ENCODE measurements at places on chromosomes 16 and 17.

GRCh38 chr16:11738742-11739544 is 3.7 kb downstream of the TXNDC11 start:
- DNase-seq, result no peak

GRCh38 chr17:82332669-82333278 is 792 bp downstream of the SECTM1 start:
- DNase-seq, result no peak

GRCh38 chr16:54936201-54936978 is 5.7 kb downstream of the IRX5 start:
- no peak for DNase-seq

GRCh38 chr16:75305364-75306098 is 54.1 kb upstream of the BCAR1 start:
- DNase-seq, result no peak

- no peak for DNase-seq
Measured at GRCh38 chr17:51103050-51103449, 17.6 kb downstream of the SPAG9 start.

- no peak for DNase-seq
Measured at GRCh38 chr16:3482659-3483241, 12.5 kb downstream of the C16orf90 start.

- DNase-seq, result no peak
Measured at GRCh38 chr17:43467981-43468581, 15.7 kb upstream of the DHX8 start.

DNA sequence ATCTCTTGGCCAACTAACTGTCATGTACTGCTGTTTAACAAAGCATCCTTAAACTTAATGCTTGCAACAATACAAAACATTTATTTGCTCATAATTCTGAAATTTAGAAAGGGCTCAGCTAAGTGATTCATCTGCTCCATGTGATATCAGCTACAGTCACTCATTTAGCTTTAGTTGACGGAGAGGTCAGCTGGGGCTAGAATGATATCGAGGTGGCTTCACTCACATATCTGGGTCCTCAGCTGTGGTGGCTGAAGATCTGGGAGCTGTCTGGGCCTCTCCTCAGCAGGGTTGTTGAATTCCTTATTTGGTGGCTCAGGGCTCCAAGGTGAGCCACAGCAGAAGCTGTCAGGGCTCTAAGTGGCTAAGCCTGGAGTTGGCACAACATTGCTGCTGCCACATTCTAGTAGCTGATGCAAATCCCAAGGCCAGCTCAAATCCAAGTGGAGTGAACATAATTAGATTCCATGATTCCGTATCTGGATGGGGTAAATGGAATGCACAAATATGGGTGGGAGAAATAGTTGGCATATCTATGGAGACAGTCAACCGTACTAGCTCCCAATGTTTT is 62.8 kb downstream of the HS3ST3A1 start:
- DNase-seq, result no peak

DNA sequence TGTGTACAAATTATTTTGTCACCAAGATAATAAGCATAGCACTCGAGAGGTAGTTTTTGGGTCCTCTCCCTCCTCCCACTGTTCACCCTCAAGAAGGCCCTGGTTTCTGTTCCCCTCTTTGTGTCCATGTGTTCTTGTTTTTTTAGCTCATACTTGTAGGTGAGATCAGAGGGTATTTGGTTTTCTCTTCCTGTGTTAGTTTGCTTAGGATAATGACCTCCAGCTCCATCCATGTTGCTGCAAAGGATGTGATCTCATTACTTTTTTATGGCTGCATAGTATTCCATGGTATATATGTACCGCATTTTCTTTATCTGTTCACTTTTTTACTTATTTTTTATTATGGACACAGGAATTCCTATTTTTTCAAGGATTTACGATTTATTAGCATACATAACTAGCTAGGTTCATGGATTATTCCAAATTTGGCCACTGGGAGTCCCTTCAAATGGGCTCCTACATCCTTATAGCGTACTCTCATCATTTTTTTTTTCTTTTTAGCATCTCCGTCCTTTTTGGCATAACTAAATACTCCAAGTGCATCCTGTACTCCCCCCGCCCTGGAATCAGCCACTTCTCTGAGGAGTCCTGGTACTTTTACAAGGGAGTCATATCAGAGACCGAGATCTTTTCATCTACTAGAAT is 7.3 kb downstream of the TADA2A start:
- DNase-seq, result no peak

- DNase-seq, result no peak
Measured at GRCh38 chr16:87241137-87241771, 75.9 kb downstream of the C16orf95 start.

DNA sequence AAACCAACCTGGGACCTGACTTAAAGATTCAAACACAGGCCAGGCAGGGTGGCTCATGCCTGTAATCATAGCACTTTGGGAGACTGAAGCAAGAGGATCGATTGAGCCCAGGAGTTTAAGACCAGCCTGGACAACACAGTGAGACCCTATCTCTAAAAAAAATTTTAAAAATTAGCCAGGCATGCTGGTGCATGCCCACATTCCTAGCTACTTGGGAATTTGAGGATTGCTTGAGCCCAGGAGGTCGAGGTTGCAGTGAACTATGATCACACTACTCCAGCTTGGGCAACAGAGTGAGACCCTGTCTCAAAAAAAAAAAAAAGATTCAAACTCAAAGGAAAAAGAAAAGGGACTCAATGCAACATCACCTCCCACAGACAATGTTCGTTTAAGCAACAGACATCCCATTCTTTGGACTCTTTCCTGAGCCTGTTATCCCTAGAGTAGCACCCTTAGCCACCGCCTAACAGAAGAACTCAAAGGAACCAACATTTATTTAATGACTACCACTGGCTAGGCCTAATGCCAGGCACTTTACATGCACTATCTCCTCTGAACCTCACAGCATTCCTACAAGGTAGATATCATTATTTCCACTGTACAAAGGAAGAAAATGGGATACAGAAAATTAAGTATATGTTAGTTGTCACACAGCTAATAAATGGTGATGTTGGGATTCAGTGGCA is 12.7 kb downstream of the MYO18A start:
- no peak for DNase-seq

DNA sequence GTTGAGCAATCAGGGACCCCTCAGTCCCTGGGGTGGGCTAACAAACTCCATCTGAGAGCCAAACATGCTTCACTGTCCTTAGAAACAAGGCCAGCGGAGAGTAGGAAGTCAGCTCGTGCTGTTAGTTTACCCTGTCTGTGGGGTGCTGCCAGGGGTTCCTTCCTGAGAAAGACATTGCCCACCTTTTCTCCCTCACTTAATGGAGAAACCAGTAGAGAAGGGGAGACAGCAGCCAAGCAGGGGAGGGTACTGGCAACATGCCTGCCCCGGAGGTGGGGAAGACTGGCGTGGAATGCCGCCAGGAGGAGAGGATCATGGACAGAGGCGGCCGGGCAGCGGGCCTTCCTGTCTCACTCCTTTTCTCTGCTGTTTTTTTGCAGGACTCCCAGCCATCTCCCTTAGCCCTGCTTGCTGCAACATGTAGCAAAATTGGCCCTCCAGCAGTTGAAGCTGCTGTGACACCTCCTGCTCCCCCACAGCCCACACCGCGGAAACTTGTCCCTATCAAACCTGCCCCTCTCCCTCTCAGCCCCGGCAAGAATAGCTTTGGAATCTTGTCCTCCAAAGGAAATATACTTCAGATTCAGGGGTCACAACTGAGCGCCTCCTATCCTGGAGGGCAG is 19.9 kb downstream of the SP2 start:
- no peak for DNase-seq

- no peak for DNase-seq
Measured at GRCh38 chr17:37694734-37695133, 50.1 kb downstream of the HNF1B start.

GRCh38 chr16:76535-77272 is 1.3 kb upstream of the MPG start:
- no peak for DNase-seq

DNA sequence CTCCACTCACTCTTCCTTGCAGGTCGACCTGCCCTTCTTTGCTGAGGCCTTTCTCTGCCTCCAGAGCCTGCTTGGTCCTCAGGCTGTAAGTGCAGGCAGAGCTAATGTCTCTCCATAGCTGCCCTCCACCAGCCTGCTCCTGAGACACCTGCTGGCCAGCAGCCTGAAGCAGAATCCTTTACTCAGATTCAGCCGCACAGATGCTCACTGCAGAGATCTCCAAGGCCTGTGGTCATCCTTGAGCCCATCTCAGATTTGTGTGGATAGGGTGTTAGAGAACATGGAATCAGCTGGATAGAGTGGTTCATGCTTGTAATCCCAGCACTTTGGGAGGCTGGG is 11.5 kb downstream of the DEXI start:
- DNase-seq, result no peak

DNA sequence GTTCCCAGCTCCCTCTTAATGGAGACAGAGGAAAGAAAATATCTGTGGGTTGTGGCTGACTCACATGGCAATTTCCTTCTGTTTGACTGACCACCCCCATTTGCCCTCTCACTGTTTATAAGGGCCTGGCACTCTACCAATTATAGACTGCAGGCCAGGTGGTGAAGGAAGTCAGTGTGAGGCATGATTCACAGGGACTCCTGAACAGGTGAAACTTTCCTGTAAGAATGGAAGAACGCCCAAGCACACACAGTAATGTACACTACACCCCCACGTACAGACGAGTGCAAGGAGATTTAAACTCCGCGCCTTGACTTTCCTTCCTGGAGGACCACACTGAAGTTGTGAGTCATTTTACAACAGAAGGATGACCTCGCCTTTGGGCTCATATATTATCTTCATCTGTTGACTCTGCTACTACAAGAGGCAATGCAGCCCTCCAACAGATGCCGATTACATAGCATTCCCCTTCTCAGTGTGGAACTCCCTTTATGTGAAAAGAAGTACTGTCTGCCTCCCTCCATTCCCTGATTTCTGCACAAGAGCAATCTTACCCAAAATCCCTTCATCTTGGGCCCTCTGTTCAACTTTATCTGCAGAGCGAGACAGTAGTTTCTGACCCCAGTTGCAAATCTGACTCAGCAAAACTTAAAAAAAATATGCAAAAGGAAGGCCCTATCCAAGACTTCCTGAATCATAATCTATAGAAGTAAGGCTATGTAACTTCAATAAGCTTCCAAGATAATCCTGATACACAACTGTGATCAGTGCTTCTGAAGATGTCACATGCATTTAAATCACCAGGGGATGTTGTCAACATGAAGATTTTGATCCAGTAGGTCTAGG is 163.6 kb downstream of the SHISA6 start:
- no peak for DNase-seq

- DNase-seq, result no peak
Measured at GRCh38 chr16:10514369-10515055, 65.9 kb downstream of the EMP2 start.

DNA sequence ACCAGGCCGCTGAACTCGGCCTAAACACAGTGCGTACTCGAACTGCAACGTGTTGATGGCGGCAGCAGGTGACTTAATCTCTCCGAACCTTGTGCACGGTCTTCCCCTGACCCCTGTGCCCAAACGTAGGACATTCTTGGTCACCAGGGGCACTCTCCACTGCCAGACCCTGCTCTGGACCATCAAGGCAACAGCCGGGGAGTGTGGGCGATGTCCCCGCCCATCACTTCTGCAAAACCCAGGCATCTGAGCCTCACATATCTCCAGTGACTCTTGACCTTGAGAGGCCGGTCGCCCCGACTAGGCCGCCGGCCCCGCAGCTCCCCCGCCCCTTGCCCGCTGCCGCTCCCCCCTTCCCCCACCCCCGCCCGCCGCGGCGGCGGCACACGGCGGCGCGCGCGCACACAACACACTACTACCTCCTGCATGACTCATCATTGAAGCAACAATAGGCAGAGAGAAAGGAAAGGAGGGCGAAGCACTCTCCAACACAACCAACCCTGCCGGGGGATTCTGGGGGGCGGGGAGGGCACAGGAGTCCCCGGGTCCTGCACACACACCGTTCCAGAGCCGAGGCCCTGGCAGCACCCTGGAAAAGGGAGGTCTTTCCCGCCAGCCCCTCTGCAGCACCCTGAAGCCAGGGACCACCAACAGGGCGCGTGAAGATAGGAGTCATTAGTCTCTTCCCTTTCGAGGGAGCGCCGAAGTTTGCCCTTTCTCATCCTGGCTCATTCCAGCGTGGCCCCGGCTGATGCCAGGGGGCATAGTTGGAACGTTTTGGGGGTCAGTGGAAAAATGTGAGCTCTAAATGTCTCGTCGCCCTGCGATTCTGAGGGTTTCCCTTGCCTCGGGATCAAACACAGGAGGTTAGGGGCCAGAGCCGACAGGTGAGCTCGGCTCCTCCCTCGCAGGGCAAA is 1.9 kb downstream of the MNT start:
- no peak for DNase-seq

GRCh38 chr17:64262198-64262999 is 661 bp downstream of the TEX2 start:
- peak; percentile 52 for DNase-seq

DNA sequence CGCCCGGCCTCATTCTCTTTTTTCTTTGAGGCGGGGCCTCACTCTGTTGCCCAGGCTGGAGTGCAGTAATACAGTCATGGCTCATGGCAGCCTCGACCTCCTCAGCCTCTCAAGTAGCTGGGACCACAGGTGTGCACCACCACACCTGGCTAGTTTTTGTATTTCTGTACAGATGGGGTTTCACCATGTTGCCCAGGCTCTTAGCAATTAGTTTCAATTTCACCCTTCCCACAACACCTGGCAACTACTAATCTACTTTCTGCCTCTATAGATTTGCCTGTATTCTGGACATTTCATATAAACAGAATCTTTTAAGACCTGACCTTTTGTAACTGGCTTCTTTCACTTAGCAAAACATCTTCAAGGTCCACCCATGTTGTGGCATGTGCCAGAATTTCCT is 8.0 kb upstream of the NT5M start:
- DNase-seq, result no peak

- no peak for DNase-seq
Measured at GRCh38 chr16:14531613-14532012, 98.4 kb downstream of the PARN start.

DNA sequence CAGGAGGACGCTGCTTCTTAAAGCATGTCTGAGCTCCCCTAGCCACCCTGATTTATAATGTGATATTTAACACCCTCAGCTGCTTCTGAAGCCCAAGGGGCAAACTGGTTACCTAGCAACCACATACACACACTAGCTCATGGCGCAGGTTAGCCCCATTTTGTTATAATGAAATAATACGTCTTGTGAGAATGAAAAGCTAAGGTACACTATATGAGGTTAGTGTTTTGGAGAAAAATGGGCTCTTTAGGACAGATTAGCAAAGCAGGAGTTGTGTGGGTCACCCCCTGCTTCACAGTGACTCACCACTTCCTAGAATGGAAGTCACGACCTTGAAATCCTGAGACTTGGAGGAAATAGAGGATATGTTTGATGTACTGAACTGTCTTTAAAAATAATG is 404.8 kb upstream of the HSBP1 start:
- DNase-seq, result no peak

- DNase-seq, result no peak
Measured at GRCh38 chr16:67531247-67531646, 2.6 kb downstream of the RIPOR1 start.
